GM13976 (cell line): ENCODE measurements at places on chromosomes 11 and 22.

DNA sequence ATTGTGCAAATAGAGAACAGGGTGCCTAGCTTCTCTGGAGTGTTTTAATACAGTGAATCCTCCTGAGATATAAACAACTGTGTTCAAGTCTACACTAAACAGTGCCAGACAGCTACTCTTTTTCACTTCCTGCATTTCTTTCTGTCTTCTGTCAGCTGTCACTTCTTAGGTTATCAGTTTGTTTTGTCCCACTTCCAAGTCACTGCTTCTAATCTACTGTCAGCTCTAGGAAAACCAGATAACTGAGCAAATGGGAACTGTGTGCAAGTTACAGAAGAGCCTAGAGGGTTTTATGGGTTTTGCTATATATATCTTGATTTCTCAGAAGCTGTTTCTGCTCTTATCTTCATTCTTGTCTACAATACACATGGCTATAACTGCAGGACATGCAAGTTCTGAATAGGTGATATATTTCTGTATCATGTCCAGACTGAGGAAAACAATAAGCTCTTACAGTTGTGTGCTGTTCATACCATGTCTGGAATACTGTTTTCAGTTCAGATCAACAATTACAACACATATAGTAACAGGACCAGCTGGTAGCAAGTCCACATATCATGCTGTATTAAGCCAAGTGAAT lies 5.8 kb downstream of the PITPNB start:
- no peak for DNase-seq

- DNase-seq: no peak
These were observed 438.9 kb downstream of the NTM start for GRCh38 chr11:131809203-131809918.

DNA sequence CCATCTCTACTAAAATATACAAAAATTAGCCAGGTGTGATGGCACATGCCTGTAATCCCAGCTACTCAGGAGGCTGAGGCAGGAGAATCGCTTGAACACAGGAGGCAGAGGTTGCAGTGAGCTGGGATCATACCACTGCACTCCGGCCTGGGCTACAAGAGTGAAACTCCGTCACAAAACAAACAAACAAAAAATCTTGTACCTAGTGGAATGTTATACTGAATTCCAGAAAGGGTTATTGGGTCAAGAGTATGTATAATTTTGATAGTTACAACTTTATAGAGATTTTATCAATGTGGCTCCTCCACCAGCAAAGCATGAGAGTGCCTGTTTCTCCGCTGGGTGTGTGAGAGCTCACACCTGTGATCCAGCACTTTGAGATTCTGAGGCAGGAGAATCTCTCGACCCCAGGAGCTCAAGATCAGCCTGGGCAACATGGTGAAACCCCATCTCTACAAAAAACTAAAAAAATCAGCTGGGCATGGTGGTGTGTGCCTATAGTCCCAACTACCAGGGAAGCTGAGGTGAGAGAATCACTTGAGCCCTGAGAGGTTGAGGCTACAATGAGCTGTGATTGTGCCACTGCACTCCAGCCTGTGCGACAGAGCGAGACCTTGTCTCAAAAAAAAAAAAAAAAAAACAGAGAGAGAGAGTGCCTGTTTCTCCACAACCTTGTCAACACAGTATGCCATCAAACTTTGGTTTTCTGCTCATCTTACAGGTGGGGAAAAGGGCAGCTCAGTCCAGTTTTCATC lies 12.7 kb upstream of the FOLR1 start:
- no peak for DNase-seq

- DNase-seq: no peak
These were observed 13.2 kb upstream of the SMIM35 start for GRCh38 chr11:118099838-118100556.

DNA sequence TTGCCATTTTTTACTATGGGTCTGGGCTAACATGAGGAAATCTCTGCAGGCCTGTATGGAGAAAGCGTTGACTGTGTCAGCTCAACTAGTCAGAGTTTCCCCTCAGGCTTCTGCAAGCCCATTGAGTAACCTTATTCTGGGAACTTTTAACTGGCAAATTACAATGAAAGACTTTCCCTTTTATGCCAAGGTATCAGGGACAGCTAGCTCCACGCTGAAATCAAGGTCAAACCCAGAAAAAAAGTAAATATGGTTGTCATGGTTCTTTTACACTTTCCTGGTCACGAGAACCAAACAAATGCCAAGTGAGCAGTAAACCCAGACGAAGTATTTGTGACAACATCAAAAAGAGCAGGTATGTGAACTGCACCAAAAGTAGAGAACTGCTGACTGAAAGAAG lies 13.8 kb downstream of the OSBP start:
- DNase-seq: no peak
